ENCODE measurements at places on chromosomes 4 and X.

- DNase-seq = no peak
These were observed 72.3 kb downstream of the PAK3 start for GRCh38 chrX:111168314-111168713.

DNA sequence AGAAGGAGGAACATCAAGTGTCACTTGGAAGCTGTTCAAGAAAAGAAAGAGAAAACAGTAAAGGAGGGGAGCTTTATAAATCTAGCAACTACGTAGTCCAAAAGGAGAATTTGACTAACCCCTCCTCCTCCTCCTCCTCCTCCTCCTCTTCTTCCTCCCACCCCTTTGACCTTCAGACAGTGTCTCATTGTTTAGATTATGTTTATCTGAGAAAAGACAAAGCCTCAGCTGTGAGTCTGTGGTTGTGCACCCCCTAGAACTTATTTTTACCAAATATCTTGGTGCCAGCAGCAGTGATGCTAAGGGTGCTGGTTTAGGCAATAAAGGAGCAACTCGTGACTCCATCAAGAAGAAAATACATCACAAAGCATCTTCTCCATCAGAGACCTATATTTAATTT lies 68.9 kb upstream of the BMP2K start:
- DNase-seq = no peak

- no peak for DNase-seq
These were observed 132.3 kb upstream of the HPGD start for GRCh38 chr4:174654634-174655033.

GRCh38 chr4:182969651-182970279 lies 52.6 kb upstream of the DCTD start:
- DNase-seq = no peak

DNA sequence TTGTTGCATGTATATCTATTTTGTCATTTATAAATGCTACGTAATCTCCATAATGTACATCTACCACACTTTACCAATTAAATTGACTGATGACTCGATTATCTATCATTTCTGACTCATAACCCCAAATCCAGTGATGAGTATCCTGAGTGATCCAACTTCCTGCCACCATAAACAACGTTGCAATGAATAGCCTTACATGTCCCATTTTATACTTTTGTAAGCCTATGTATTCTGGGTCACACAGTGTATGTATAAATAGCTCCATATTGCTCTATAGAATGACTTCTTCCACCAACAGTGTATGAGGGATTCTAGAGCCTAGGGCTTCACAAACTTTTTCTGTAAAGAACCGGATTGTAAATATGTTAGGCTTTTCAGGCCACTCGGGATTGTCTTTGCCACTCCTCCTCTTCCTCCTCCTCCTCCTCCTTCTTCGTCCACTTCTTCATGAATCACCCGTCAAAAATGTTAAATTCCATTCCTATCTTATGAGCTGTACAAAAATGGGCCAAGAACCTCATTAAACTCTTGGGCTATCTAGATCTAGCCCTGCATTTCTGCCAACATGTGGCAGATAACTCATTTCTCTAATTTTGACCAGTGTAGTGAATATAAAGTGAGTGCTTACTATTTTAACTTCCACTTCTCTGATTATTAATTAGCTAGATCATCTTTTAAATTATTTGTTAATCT lies 672.2 kb upstream of the AMOT start:
- DNase-seq = no peak

DNA sequence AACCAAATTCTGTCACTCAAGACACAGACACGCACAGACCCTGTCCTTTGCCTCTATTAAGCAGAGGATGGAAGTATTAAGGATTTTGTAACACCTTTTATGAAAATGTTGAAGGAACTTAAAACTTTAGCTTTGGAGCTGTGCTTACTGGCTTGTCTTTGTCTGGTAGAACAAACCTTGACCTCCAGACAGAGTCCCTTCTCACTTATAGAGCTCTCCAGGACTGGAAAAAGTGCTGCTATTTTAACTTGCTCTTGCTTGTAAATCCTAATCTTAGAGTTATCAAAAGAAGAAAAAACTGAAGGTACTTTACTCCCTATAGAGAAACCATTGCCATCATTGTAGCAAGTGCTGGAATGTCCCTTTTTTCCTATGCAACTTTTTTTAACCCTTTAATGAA lies 215.7 kb downstream of the GC start:
- DNase-seq = no peak

GRCh38 chrX:150573106-150573505 lies 4.7 kb downstream of the MTM1 start:
- DNase-seq = no peak
